Pulmonary artery endothelial cell (primary cell): ENCODE measurements at places on chromosomes 6 and 20. TPM values are rescaled to one million over a fixed set of nuclear protein-coding genes. Genes with fewer than 3 reads are reported as not detected.

DNA sequence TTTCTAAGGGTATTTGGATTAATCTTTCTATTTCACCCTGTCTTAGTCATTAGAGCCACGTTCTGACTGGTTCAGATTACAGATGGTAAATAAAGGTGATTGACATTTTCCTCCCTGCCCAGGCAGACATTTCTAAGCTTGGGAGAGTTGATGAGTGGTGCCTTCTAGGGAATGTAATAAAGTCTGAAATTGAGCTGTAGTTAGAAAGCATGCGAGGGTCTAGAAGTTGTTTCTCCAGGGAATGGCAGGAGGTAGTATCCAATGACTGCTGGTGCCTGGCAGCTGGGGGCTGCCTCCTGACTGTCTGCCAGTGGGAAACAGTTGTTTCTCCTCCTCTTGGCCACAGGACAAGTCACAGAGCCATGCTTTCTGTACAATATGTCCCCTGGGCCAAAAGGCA, 14.6 kb downstream of the EDN3 start:
- no peak for DNase-seq

GRCh38 chr20:43721429-43722152, 5.2 kb downstream of the GTSF1L start:
- DNase-seq = no peak

COL19A1 gene
- total RNA-seq = not detected in 2 replicates

POU3F2 gene
- not detected in 2 replicates for total RNA-seq

CDH4 gene
- 2.2 and 7.5 TPM in 2 replicates for total RNA-seq

GFOD1 gene
- 37.7 and 47.2 TPM in 2 replicates for total RNA-seq

DNA sequence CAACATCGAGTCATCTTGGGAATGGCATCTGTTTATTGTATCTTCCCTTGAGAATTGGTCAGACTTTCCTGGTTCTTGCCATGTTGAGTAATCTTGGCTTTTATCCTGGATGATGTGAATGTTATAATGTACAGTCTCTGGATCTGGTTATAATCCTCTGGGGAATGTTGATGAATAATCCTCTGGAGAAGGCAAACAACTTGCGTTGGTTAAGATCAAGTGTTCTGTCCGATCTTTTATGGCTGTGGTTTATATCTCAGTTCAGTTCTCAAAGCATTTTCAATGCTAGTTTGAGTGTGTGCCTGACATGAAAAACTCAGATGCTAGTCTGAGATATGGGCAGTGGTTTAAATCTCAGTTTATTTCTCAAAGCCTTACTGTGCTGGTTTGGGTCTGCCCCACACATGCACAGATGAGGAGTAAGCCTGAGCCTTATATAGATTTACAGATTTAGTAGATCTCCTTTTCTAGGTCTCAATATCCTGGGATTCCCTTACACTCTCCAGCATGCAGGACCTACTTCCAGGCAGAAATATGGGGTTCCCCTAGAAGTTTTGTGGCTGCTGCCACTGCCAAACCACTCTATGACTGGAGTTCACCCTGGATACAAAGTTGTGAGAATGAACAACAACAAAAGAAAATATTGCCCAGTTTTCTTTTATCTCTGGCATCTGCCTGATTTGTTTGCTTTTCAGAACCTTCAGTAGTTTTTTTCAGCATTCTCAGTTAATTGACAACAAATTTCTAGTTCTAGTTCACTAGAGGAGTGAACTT, 191.8 kb upstream of the MAN1A1 start:
- DNase-seq = no peak

CRISP3 gene
- not detected in 2 replicates for total RNA-seq

DNA sequence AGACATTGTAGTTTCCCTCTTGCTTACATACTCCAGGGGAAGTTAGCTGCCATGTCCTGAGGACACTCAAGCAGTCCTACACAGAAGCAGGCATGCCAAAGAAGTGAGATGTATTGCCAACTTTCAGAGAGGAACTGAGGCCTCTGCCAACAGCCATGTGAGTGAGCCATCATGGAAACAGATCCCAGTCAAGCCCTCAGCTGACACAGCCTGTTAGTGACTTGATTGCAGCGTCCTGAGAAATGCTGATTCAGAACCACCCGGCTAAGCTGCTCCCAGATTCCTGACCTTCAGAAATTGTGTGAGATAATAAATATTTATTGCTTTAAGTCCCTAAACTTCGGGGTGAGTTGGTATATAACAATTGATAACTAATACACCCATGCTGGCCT, 38.1 kb downstream of the GSTA2 start:
- DNase-seq = no peak
